ENCODE measurements at places on chromosomes 7 and 10. TPM values are rescaled to one million over a fixed set of nuclear protein-coding genes. Genes with fewer than 3 reads are reported as not detected.

DNA sequence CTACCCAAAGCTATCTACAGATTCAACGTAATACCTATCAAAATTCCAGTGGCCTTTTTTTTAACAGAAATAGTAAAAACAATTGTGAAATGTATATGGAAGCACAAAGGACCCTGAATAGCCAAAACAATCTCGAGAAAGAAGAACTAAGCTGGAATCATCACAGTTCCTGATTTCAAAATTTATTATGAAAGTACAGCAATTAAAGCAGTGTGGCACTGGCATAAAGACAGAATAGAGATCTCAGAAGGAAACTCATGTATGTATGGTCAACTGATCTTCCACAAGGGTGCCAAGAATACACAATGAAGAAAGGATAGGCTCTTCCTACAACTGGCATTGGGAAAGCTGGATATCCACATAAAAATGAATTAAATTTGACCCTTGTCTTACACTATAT is 23.2 kb downstream of the PNLIPRP3 start:
- H3K36me3 ChIP-seq: no peaks in the 10 kb centered on the region
- no peak overlapping the region for H3K27ac ChIP-seq
- H3K27me3 ChIP-seq: no peaks in the 10 kb centered on the region
- DNase-seq: no peak
- H3K4me1 ChIP-seq: no peaks in the 10 kb centered on the region
- no peak overlapping the region for H3K4me3 ChIP-seq

- H3K4me1 ChIP-seq: no peaks in the 10 kb centered on the region
- 0 out of 2 replicates have a peak, but pooled peaks cover 2% of the 10 kb centered on the region for H3K27me3 ChIP-seq
- H3K36me3 ChIP-seq: no peaks in the 10 kb centered on the region
- H3K27ac ChIP-seq: no peak overlapping the region
These were observed 133.1 kb downstream of the WDR11 start for GRCh38 chr10:120984221-120984620.

- H3K36me3 ChIP-seq: peaks cover 76% of the 10 kb centered on the region
- H3K27me3 ChIP-seq: no peaks in the 10 kb centered on the region
- no peaks in the 10 kb centered on the region for H3K4me1 ChIP-seq
- DNase-seq: no peak
- no peak overlapping the region for H3K4me3 ChIP-seq
- no peak overlapping the region for H3K27ac ChIP-seq
These were observed 14.1 kb upstream of the TAF3 start for GRCh38 chr10:7804216-7804615.

GRCh38 chr10:12414278-12414989 is 65.1 kb downstream of the CAMK1D start:
- peaks cover 7% of the 10 kb centered on the region for H3K4me1 ChIP-seq
- H3K36me3 ChIP-seq: no peaks in the 10 kb centered on the region
- no peak overlapping the region for H3K4me3 ChIP-seq
- no peak overlapping the region for H3K27ac ChIP-seq
- no peak for DNase-seq
- H3K27me3 ChIP-seq: peaks cover 22% of the 10 kb centered on the region

- H3K36me3 ChIP-seq: no peaks in the 10 kb centered on the region
- no peak overlapping the region for H3K4me3 ChIP-seq
- no peaks in the 10 kb centered on the region for H3K4me1 ChIP-seq
- H3K27ac ChIP-seq: no peak overlapping the region
- DNase-seq: no peak
- H3K27me3 ChIP-seq: no peaks in the 10 kb centered on the region
These were observed 14.8 kb downstream of the NACAD start for GRCh38 chr7:45073786-45074527.

- no peak overlapping the region for H3K27ac ChIP-seq
- no peaks in the 10 kb centered on the region for H3K27me3 ChIP-seq
- DNase-seq: peak; percentile 40
- peaks cover 8% of the 10 kb centered on the region for H3K4me1 ChIP-seq
These were observed 20.9 kb downstream of the ANKIB1 start for GRCh38 chr7:92266415-92267241.

DNA sequence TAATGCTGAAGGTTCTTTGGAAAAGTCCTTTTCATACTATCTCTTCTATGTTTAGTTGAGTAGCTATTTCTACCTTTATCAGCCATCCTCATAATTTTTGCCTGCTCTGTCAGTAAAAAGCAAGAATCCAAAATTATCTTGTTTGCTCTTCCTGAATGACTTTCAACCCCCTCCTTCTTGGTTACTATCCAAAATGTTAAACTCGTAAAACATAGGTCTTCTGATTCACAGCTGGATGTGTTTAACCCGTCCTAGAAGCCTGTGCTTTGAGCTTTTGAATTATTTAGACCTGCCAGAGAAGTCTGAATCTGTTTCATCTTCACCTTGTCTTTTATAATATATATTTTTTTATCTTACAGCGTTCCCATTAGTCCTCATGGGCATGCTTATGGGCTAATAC is 136.4 kb upstream of the MDFIC start:
- no peak overlapping the region for H3K27ac ChIP-seq
- H3K4me3 ChIP-seq: no peak overlapping the region
- DNase-seq: no peak

DNA sequence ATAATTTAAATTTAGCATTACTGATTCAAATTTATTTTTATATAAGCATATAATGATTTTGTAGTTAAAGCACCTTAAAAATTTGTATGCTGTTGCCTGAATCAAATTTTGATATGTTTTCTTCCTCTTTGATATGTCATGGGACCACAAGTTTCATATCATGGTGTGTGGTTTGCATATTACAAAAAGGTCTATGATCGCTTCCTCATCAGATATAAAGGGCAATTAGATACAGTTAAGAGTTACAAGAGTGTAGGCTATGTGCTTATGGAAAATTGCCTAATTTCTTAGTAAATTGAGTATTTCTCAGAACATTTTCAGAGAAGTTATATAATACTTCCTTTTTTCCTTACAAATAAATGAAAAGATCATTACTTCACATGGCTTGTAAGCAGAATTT is 22.2 kb downstream of the MRC1 start:
- H3K27ac ChIP-seq: no peak overlapping the region
- H3K4me1 ChIP-seq: peaks cover 15% of the 10 kb centered on the region

- H3K27me3 ChIP-seq: no peaks in the 10 kb centered on the region
- peaks cover 58% of the 10 kb centered on the region for H3K4me1 ChIP-seq
These were observed 8.0 kb upstream of the HSPB1 start for GRCh38 chr7:76294344-76295024.

- no peaks in the 10 kb centered on the region for H3K27me3 ChIP-seq
- no peaks in the 10 kb centered on the region for H3K4me1 ChIP-seq
- no peak overlapping the region for H3K4me3 ChIP-seq
- no peaks in the 10 kb centered on the region for H3K36me3 ChIP-seq
- DNase-seq: no peak
These were observed 325.6 kb downstream of the PHTF2 start for GRCh38 chr7:78124216-78124615.

- no peaks in the 10 kb centered on the region for H3K36me3 ChIP-seq
- no peak for DNase-seq
- no peaks in the 10 kb centered on the region for H3K4me1 ChIP-seq
These were observed 2.0 kb upstream of the HMX3 start for GRCh38 chr10:123133541-123134342.

GRCh38 chr7:78587443-78588044 is 789.0 kb downstream of the PHTF2 start:
- no peak overlapping the region for H3K4me3 ChIP-seq
- H3K4me1 ChIP-seq: no peaks in the 10 kb centered on the region
- H3K27me3 ChIP-seq: no peaks in the 10 kb centered on the region
- H3K36me3 ChIP-seq: no peaks in the 10 kb centered on the region

DNA sequence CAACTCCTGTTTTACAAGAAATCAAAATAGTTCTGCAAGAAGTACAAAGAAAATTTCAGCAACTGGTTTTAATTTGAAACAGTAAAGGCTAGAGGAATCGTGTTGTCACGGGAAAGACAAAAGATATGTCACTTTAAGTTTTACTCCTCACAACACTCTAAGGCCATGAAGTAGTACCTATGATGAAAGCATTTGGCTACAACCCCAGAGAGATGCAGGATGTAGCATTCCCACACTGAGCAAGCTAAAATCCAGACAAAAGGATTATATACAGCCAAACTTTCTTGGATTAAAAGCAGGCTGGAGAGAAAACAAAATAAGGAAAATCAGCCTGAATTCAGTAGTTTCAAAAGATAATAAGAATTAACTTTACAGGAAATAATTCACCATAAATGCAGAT is 245.5 kb upstream of the STEAP1 start:
- H3K36me3 ChIP-seq: no peaks in the 10 kb centered on the region
- no peak for DNase-seq
- H3K27ac ChIP-seq: no peak overlapping the region
- no peaks in the 10 kb centered on the region for H3K4me1 ChIP-seq
- H3K4me3 ChIP-seq: no peak overlapping the region
- no peaks in the 10 kb centered on the region for H3K27me3 ChIP-seq

GRCh38 chr10:14171336-14171735 is 159.4 kb downstream of the FRMD4A start:
- no peak for DNase-seq
- no peak overlapping the region for H3K4me3 ChIP-seq

GRCh38 chr7:96792115-96792514 is 82.5 kb upstream of the SEM1 start:
- no peak overlapping the region for H3K4me3 ChIP-seq
- no peaks in the 10 kb centered on the region for H3K36me3 ChIP-seq
- no peak overlapping the region for H3K27ac ChIP-seq
- DNase-seq: no peak

DNA sequence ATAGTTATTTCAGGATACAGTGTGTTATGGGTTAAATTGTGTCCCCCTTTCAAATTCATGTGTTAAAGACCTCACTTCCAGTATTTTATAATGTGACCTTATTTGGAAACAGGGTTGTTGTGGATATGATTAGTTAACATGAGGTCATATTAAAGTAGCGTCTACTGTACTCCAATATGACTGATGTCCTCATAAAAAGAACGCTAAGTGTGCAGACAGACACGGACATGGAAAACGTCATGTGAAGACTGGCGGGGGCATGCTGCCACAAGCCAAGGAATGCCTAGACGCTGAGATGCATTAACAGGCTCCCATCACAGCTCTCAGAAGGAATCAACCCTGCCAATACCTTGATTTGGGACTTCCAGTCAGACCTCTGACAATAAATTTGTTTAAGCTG is 1.5 kb upstream of the WDR37 start:
- peak overlapping the region; percentile 83 for H3K4me3 ChIP-seq
- peak overlapping the region; percentile 97 for H3K27ac ChIP-seq
- DNase-seq: peak; percentile 61
- no peaks in the 10 kb centered on the region for H3K27me3 ChIP-seq
- 0 out of 2 replicates have a peak, but pooled peaks cover 9% of the 10 kb centered on the region for H3K36me3 ChIP-seq

DNA sequence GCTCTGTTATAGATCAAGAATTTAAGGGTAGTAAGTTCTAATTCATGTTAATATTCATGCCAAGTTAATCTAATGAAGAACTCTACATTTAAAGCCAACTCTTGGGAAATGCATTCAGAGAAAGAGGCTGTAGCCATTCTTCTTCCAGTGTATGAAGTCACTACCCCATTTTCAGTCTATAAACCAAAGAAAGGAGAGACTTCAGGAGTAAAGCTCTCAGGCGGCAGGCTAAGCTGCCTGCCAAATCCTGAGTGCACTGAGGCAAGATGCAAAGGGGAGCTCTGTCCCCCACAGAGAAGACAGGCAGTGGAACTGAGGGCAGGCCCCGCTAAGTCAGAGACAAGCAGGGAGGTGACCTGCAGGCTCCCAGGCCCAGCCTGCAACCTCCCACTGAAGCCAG is 41.5 kb downstream of the SLIT1 start:
- H3K4me3 ChIP-seq: no peak overlapping the region
- no peak overlapping the region for H3K27ac ChIP-seq
- no peak for DNase-seq
- no peaks in the 10 kb centered on the region for H3K4me1 ChIP-seq
- H3K27me3 ChIP-seq: peaks cover 27% of the 10 kb centered on the region
- no peaks in the 10 kb centered on the region for H3K36me3 ChIP-seq

DNA sequence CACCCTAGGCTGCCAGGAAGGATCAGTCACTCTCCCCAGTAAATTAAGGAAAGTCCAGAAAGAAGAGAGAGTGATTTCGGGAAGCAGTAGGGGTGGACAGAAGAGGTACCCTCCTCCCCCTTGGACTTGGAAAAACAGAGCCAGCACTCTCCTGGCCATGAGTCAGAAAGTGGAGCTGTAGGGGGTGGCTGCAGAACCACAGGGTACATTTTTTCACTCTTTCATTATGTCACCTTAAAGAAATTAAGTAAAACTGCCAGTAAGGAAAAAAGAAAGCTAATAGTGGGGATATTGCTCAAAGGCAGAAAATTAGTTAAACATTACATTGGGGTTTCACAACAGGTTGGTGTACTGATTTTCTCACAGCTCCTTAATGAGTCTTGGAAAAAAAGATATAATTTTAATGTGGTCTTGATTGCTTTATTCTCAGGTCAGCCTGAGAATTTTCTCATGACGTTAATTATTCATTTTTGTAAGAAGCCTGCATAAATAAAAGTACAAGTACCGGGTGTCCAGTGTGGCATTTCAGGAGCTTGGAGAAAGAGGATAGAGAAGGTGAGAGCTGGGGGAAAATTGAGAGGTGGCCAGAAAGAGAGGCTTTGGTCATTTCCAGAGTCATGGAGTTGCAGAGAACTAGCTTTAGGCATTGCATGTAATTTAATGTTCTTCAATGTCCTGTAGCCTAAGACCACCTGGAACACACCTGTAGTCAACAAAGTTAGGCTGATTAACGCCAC is 23.2 kb upstream of the AOAH start:
- DNase-seq: peak; percentile 3
- no peaks in the 10 kb centered on the region for H3K27me3 ChIP-seq
- no peak overlapping the region for H3K4me3 ChIP-seq
- H3K36me3 ChIP-seq: no peaks in the 10 kb centered on the region
- H3K27ac ChIP-seq: no peak overlapping the region
- H3K4me1 ChIP-seq: no peaks in the 10 kb centered on the region

- no peak overlapping the region for H3K27ac ChIP-seq
- no peak overlapping the region for H3K4me3 ChIP-seq
- H3K27me3 ChIP-seq: no peaks in the 10 kb centered on the region
- DNase-seq: peak; percentile 7
These were observed 63.6 kb upstream of the HGF start for GRCh38 chr7:81833401-81833800.

DNA sequence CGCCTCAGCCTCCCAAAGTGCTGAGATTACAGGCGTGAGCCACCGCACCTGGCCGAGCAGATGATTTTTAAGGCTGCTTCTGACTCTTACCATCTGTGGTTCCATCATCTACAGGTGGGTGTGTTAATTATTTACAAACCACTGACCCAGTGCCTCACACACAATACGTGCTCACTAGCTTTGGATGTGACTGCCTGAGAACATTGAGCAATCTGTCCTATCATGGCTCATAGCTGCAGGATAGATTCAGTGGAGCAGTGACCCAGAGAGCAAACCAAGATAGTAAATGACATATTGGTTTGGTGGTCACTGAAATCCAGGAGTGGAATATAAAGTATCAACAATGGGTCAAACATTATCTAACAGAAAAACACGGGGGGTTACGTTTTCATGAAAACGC is 24.1 kb downstream of the GPAM start:
- H3K36me3 ChIP-seq: peaks cover 50% of the 10 kb centered on the region
- DNase-seq: no peak
- H3K27me3 ChIP-seq: no peaks in the 10 kb centered on the region
- no peak overlapping the region for H3K27ac ChIP-seq
- H3K4me1 ChIP-seq: no peaks in the 10 kb centered on the region

The TYW1 gene
- 62.0 TPM for total RNA-seq

The FAM221A gene
- 0.43 TPM for total RNA-seq

The KIAA1549 gene
- 4.2 TPM for total RNA-seq

The TAS2R3 gene
- total RNA-seq: not detected

The ZSCAN25 gene
- total RNA-seq: 9.7 TPM

The SLC29A4 gene
- 1.2 TPM for total RNA-seq

The ETV1 gene
- total RNA-seq: 14.5 TPM

The ERVW-1 gene
- not detected for total RNA-seq

The GARIN1A gene
- total RNA-seq: 0.89 TPM

The AQP1 gene
- total RNA-seq: 0.54 TPM

The PTER gene
- total RNA-seq: 13.3 TPM

The SLC18A3 gene
- total RNA-seq: not detected
